B cell (primary cell): ENCODE measurements at places on chromosomes 3 and 15. TPM values are rescaled to one million over a fixed set of nuclear protein-coding genes. Genes with fewer than 3 reads are reported as not detected.

Gene WWTR1
- total RNA-seq = 0.92 and 2.3 TPM in 2 replicates

Gene ADGRG7
- total RNA-seq = not detected in 2 replicates

DNA sequence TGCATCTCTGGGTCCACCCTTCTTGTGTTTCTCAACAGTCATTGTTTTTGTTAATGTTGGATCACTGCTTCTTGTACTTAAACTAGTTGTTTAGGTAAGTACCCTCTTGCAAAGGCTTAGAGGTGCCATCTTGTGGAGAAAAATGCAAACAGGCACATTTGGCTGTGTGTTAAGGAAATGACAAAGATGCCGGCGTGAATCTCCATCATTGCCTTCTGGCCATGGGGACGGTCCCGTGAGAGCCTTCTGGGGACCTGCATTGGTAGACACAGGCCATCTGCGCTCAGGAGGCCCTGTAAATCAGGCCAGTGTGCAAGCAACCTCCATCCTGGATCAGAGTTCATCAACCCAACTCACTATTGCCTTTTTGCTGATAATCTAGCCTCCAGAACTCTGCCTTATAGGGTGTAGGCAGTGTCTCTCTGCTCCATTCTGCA lies 158.6 kb upstream of the NR2E3 start:
- DNase-seq = no peak

DNA sequence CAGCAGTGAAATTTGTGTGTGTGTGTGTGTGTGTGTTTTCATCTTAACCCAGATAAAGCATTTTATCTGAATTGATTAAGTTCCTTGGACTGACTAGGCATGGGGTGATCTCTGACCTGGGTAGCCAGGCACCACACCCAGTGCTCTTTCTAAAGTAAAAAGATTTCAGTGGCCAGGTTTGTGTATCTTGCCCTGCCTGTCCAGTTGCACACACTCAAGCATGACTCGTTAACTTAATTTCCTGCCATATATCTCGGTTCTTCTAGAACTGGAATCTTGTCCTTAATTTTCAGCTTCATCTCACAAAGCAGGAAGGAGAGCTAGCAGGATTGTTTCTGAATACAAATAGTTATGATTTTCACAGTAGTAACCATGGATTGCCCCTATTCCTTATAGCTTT lies 17.0 kb downstream of the TM4SF18 start:
- DNase-seq = no peak

- no peak for DNase-seq
Measured at GRCh38 chr3:9308298-9308990, 54.4 kb upstream of the THUMPD3 start.

- DNase-seq = no peak
Measured at GRCh38 chr15:70436428-70436827, 326.9 kb downstream of the UACA start.

DNA sequence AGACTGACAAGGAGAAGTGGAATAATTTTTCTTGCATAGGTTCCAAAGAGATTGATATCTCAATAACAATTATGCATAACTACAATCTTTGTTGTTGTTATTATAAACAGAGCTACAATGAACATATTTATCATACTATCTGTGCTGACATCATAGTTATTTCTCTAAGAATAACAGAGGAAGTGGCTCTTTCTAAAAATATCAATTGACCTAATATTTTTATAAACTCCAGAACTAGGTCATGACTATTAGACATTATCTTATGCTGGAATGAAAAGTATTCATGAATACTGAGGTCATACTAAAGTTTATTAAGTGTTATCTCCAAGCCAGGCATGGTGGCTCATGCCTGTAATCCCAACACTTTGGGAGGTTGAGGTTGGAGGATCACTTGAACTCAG lies 114.1 kb downstream of the DCLK3 start:
- DNase-seq = no peak

GRCh38 chr15:66826507-66826906 lies 124.5 kb downstream of the SMAD6 start:
- no peak for DNase-seq
